IPS DF 19.7 (cell line): ENCODE measurements at places on chromosomes 4 and X.

DNA sequence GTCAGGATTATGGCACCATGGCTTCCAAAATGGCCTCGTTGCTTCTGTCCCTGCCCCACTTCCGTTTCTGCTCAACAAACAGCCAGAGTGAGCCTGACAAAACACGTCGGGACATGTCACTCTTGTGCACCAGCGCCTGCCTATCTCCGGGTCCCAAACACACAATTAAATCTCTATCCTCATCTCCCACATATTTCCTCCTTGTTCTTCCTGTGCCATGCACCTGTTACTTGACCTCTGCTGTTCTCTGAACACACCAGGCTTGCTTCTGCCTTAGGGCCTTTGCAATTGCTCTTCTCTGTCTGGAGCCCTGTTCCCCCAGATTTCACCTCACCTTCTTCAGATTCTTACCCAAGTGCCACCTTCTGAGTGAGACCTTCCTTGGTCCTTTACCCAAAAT is 12.7 kb upstream of the CD38 start:
- DNase-seq = no peak

DNA sequence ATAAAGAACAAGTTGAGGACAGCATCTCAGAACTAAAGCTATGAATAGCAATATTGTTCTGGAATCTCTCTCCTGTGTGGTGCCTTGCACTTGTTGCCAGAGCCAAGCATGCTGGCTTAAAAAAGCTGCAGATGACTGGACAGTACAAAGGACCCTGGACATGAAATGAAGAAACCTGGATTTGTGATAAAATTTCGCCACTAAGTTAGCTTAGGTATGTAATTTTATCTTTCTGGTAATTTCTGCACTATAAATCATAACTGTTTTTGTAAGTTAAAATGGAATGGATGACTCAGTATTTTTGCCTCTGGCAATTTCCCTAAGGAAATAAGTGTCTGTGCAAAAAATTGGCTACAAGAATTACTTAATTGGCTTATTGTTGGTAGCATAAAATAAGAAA is 317.2 kb downstream of the CAMK2D start:
- no peak for DNase-seq

DNA sequence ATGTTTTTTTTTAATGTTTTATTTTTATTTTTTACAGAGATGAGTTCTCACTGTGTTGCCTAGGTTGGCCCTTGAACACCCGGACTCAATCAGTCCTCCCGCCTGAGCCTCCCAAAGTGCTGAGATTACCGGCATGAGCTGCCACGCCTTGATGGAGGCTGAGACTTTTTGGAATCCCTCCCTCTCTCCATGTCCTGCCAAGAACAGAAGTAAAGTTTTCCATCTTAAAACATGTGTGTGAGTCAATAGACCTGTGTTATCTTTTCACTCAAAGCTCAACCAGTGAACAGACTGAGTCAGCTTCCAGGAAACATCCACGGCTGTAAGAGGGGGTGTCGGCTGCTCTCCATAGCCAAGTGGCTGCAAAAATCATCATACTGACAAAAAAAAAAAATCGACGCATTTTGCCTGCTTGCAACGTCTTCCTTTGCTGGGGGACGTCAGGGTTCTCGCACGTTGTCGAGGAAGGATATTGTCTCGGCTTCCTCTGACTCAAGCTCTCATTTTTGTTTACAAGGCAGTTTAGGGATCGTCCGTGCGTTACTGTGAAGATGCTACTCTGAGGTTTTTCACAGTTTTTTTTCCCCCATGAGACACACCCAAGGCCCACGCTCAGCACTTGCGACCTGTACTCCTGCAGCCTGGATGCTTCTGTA is 10.0 kb upstream of the ASMTL start:
- no peak for DNase-seq

DNA sequence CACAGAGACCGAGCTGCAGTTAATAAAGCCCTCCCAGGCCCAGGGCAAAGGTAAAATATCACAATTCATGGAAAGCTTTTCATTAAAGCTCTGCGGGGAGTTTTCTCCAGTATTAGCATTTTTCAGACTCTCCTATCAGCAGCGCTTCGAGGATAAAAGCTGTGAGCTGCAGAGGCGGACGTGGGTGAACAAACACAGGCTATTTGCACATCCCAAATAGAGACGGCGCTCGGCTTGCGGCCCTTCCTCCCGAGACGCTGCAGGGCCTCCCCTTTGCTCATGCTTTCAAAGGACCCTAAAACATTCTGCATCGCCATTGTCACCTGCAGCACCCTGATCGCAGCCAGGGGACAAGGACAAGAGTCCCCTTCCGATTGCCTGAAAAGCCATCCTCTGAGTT is 97.3 kb downstream of the SORCS2 start:
- no peak for DNase-seq

DNA sequence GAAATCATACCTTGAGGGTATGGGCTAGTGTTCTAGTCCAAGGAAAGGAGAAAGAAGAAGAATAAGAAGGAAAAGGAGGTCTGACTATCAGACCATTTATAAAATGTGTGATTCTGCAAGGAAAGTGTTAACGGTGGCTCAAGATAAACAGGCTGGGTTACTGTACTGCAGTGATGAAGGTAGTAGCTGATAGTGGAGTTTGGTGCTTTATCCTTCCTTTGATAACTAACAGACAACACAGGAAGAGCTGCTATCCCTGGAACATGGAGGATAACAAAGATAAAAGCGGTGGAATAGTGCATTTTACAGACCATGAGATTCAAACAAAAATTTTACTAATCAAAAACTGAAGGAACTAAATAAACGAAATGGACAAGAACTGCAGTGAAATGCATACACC is 2.6 kb downstream of the UNC5C start:
- DNase-seq = no peak
